ENCODE measurements at places on chromosomes 5 and 9. TPM values are rescaled to one million over a fixed set of nuclear protein-coding genes. Genes with fewer than 3 reads are reported as not detected.

DNA sequence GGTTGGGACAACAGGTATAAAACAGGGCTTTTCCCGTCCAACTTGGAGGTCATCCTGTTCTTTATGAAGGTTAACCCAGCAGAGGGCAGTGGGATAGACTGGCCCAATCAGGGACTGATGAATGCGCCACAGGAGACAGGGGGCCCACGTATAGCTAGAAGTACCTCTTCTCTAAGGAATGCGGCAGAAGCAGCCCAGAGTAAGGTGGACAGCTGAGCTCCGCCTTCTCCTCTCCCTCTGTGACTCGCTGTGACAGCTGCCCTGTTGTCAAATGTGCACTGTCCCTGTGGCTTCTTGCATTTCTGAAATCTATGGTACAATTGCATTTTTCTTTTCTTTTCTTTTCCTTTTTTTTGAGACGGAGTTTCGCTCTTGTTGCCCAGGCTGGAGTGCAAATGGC is 306.6 kb downstream of the FBXL7 start:
- DNase-seq: no peak

- DNase-seq: no peak
Observed at GRCh38 chr5:135823881-135824280, 10.6 kb upstream of the SLC25A48 start.

DNA sequence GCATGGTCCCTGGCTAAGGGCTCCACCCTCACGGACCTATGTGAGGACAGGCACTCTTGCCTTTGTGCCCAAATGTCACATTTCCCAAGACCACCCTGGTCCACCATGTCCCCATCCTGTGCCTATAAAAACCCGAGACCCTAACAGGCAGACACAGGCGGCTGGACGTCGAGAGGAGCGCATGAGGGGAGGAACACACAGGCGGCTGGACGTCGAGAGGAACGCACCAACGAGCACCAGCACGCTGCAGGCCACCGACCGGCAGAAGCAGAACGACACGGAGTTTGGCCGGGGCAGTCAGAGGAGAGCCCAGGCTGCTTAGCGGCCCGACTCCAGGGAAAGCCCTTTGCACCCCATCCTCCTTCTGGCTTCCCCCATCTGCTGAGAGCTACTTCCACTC is 119.9 kb downstream of the ADAMTS2 start:
- DNase-seq: no peak

- DNase-seq: peak; percentile 16
Observed at GRCh38 chr9:88418715-88419540, 30.7 kb downstream of the SPIN1 start.

DNA sequence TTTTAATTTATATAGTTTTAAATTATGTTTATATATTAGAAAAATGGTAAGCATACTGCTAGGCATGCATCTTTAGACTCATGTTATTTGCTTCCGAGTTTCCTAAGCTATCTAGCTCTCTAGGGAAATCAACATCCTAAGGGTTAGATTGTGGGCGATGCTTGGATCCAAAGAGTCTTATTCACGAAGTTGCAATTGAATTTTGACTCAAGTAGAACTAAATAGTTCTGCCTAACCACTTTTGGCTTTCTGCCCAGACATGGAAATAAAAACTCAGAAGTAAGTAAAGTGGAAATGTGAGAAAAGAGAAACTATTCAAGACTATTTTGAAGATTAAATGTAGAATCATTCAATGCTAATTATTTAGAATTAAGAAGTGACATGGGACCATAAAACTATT is 440.4 kb downstream of the CDH18 start:
- DNase-seq: no peak

GRCh38 chr9:123348317-123348992 is 7.5 kb upstream of the CRB2 start:
- DNase-seq: no peak

Gene GFM2
- total RNA-seq: 32.9 TPM

Gene DNAH5
- not detected for total RNA-seq

- DNase-seq: no peak
Observed at GRCh38 chr5:91271999-91272398, 111.1 kb downstream of the ARRDC3 start.

GRCh38 chr5:126619781-126620180 is 19.0 kb downstream of the PHAX start:
- DNase-seq: no peak

DNA sequence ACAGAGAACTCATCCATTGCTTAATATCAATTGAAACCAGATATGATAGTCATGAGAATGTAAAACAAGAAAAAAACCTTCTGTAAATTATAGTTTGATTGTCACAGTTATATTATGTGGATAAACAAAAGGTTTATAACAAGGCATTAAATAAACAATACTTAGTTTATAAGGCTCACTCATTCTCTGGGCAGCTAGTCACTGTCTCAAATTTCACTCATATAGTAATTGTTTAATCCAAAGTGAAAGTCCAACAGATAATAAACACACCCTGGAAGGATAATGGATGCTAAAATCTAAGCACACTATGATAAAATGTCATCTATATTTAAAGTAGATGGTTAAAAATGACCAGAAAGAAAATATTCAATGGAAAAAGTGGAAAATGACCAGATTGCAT is 30.8 kb upstream of the SLC12A2 start:
- DNase-seq: no peak

- DNase-seq: no peak
Observed at GRCh38 chr5:172775326-172776234, 4.6 kb upstream of the DUSP1 start.

GRCh38 chr9:33101104-33101951 is 24.9 kb upstream of the SMU1 start:
- DNase-seq: no peak

Gene OBP2B
- not detected for total RNA-seq

- no peak for DNase-seq
Observed at GRCh38 chr9:35272989-35273388, 111.2 kb downstream of the UNC13B start.

DNA sequence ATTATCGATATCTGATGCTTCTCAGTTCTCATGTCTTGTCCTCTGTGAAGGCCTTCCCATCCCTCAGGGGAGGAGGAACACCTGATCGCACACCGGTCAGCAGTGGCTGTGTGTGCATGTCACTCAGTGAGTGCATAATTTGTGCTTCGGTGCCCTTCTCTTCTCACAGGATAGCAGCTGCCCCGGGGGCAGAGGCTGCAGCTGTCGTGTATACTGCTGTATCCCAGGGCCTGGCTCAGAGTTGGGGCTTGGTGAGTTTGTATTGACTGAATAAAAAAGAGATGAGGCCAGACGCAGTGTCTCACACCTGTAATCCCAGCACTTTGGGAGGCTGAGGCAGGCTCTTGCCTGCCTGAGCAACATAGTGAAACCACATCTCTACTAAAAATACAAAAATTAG is 49.7 kb upstream of the NCS1 start:
- DNase-seq: no peak

- no peak for DNase-seq
Observed at GRCh38 chr9:125523681-125524080, 183.3 kb downstream of the MAPKAP1 start.

- no peak for DNase-seq
Observed at GRCh38 chr5:52007230-52007858, 624.1 kb downstream of the ISL1 start.

Gene FAM163B
- total RNA-seq: not detected

Gene TYRP1
- total RNA-seq: not detected

GRCh38 chr5:153546566-153546965 is 56.1 kb downstream of the GRIA1 start:
- DNase-seq: no peak

Gene ATP10B
- total RNA-seq: not detected

GRCh38 chr9:14722391-14723035 is at the start of gene CER1:
Gene CER1, minus strand, starts transcription at chr9:14722733. Its CDS starts 61 bp downstream, at chr9:14722672.
- DNase-seq: no peak

DNA sequence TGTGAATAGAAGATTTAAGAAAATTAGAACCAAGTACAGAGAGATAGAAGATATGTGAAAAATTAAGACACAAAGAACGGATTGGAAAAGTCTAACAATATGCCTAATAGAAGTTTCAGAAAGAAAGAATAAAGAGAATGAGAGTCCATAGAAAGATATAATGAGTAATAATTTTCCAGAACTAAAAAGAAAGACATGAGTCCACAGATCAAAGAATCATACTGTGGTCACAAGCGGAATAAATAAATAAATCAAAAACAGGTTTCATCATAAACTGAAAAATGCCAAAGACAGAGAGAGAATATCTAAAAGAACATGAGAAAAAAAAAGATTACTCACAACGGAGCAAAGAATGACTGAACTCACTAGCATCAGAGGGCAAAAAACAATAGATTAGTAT is 32.9 kb downstream of the FEM1C start:
- DNase-seq: no peak

GRCh38 chr5:6084376-6084775 is 294.0 kb downstream of the MED10 start:
- no peak for DNase-seq

DNA sequence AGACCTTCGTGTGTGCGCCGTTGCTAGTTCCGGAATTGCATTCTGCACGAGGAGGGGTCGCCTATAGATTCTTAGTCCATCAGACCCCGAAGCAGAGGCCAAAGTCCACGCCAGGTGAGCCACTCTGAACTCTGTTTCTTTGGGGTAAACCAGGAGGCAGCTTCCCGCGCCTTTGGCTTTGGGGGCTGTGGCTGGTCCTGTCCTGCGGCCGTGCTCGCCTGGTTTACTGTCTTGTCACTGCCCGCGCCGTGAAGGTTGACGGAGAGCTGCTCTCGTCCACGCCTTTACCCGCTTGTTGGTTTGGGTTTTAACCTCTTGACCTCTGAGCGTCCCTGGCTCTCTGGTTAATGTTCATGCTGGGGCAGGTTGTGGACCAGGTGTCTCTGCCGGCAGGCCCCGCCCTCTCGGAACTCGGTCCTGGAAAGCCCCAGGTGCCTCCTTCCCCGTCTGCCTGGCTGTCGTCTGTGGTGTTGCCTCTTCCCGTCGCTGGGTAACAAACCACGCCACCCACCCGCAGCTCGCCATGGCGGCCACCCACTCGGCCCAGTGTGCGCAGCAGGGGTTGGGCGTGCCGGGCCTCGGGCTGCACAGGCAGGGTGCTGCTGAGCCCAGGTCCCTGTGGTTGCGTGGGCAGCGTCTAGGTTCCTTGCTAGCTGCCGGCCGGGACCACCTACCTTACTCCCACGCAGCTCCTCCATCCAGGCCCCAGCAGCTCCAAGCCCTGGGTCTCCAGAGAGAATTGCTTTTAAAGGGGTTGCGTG is 44.6 kb upstream of the CACNA1B start:
- DNase-seq: no peak

GRCh38 chr5:1054799-1055775 is 46.5 kb downstream of the NKD2 start:
- DNase-seq: no peak

GRCh38 chr9:111356481-111357244 is 26.6 kb upstream of the OR2K2 start:
- DNase-seq: no peak

Gene KLF4
- total RNA-seq: 1.4 TPM

Gene PPP2R2B
- not detected for total RNA-seq

Gene OTP
- total RNA-seq: not detected

Gene PCDHB3
- not detected for total RNA-seq

Gene WDR55
- 39.1 TPM for total RNA-seq

Gene PDCD1LG2
- 2.0 TPM for total RNA-seq

DNA sequence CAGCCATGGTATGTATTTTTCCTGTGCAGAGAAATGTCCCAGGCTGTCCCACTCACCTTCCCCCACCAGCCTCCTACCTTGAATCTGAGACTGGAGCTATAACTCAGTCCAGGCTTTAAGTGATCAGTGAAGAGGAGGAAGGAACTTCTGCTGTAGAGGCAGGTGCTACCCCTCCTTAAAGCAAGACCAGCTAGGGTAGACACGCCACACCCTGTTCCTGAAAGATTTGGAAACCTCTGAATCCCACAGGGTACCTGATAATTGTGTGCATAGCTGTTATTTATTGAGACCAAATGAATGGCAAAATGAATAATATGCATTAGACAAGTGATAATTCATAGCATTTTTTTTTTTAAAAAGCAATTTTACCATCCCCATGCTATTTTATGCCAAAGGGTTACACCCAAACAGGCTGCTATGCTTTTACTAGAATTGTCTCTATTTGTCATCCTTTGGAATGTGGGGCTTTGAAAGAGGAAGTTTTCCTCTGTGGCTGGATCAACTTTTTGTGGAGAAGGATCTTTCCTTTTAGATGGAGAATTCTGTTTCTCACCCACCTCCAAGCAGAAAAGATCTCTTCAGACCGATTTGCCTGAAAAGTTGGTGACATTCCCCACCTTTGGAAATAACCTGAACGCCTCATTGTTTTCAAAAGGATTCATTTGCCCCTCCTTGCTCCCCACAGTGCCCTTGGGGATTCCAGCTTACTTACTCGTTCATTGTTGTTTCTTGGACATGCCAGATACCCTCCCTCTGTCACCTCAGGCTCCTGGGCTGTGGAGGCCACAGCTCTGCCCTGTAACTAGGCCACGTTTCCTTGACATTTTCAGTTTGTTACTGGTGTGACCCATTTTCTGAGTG is 248.7 kb downstream of the NR3C1 start:
- no peak for DNase-seq

All from activated T-helper 2 cell treated with anti-CD3 and anti-CD28 coated beads, Interferon-gamma antibody, Interleukin-2, Interleukin-4, amounts not matched to agents 10 μg/mL and 5 μg/mL and 100 μg/mL, durations not matched to agents 14 hours and 24 hours and 36 hours (primary cell).